Transverse colon (tissue), 4 donors: ENCODE measurements at places on chromosomes 3 and 15. TPM values are rescaled to one million over a fixed set of nuclear protein-coding genes. Genes with fewer than 3 reads are reported as not detected.
A peak's percentile ranks its signal among the peaks of the same experiment; 100 is the strongest.

DNA sequence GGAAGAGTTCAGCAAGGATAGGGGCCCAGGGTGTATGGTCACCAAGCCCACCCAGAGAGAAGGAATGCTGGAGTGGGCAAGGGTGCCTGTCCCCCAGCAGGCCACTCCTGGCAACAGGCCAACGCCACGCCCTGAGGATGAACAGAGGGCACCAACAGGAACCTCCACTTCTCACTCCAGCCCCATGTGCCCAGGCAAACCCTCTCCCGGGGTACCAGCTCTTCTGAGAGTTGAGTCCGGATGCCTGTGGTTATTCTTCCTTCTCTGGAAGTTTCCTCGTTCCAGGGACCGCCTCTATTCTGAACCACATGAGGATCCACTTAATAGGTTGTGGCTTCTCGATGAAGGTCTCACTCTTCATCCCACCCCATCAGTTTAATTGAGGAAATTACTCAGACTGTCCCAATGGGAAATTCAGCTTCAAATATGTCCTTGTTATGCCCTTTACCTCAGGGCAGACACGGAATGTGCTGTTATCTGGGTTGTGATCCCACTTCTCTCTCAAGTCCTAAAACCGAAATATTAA is 114.3 kb downstream of the LIPC start:
- H3K4me1 ChIP-seq = no peaks in the 10 kb centered on the region
- no peaks in the 10 kb centered on the region for H3K27me3 ChIP-seq
- no peak overlapping the region for H3K27ac ChIP-seq
- H3K36me3 ChIP-seq = no peaks in the 10 kb centered on the region

DNA sequence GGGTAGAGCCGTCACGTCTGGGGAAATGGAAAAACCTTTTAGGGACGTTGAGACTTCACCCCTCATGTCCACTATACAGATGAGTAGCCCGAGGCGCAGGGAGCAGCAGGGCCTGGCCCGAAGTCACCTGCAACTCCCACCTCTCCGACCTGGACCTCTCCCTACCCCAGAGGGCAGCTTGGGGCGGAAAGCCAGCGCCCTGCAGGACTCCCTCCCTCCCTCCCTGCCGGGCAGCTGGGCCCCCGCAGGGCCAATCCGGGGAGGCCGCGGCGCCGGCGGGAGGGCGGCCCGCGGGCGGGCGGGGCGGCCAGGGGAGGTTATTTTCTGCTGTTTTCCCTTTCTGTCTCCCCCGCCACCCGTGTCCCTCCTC is 2.0 kb downstream of the WNT7A start:
- no peaks in the 10 kb centered on the region for H3K4me1 ChIP-seq
- H3K27me3 ChIP-seq = peaks cover 79% of the 10 kb centered on the region
- no peak for DNase-seq
- H3K4me3 ChIP-seq = no peak overlapping the region

GRCh38 chr15:98801234-98801561 is 152.9 kb downstream of the IGF1R start:
- H3K4me1 ChIP-seq = peaks cover 42% of the 10 kb centered on the region
- H3K27ac ChIP-seq = peak overlapping the region; percentile 78
- no peak overlapping the region for H3K4me3 ChIP-seq
- no peak for DNase-seq
- H3K27me3 ChIP-seq = no peaks in the 10 kb centered on the region

- H3K27me3 ChIP-seq = no peaks in the 10 kb centered on the region
- no peaks in the 10 kb centered on the region for H3K4me1 ChIP-seq
- H3K27ac ChIP-seq = no peak overlapping the region
- H3K4me3 ChIP-seq = no peak overlapping the region
These were observed 119.3 kb upstream of the SLC24A5 start for GRCh38 chr15:48001393-48002039.

DNA sequence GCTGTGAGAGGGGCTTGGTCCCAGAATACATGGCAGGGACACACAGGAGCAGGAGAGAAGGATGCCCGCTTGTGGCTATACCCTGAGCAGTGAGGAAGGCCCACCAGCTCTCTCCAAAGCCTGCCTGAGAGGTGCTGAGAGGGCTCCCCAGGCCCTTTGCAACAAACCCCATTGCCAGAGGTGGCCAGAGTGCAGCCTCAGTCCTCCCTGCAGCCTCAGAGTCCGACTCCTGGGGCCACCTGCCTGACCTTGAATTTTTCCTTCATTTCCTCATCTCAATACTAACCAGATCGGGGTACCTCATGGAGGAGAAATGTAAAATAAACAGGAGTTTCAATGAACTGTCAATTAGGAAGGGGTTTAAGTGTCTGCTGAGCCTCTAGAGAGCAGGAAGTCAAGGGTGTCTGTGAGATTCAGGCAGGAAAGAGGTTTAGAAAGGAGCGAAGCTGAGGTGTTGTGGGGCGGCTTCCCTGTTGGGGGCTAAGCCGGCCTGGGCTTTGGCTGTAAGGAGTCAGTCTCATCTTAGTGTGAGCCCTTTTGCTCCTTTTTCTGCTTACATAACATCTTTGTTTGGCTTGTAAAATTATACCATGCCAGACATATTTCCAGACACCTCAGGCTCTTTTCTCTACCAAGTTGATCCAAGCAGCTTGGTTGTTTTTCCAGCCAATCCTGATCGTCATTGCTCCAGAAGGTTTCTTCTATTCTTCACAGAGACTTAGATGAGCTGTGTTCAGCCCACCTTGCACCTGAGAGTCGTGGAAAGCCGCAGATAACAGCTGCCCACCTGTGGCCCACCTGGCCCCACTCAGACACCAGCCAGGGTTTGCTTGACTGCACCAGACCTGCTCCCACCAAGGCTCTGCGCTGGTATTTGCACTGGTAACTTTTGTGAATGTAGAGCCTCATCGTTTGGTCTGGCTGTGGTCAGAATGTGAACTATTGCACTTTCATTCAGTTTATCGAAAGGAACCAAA is 36.7 kb downstream of the CMTM7 start:
- H3K36me3 ChIP-seq = no peaks in the 10 kb centered on the region
- no peak for DNase-seq
- peaks cover 9% of the 10 kb centered on the region for H3K4me1 ChIP-seq
- H3K27ac ChIP-seq = peak overlapping the region; percentile 51
- no peaks in the 10 kb centered on the region for H3K27me3 ChIP-seq

- H3K27me3 ChIP-seq = no peaks in the 10 kb centered on the region
- H3K36me3 ChIP-seq = no peaks in the 10 kb centered on the region
- H3K4me1 ChIP-seq = no peaks in the 10 kb centered on the region
- H3K27ac ChIP-seq = no peak overlapping the region
These were observed 83.6 kb downstream of the CLSTN2 start for GRCh38 chr3:140018556-140018955.

DNA sequence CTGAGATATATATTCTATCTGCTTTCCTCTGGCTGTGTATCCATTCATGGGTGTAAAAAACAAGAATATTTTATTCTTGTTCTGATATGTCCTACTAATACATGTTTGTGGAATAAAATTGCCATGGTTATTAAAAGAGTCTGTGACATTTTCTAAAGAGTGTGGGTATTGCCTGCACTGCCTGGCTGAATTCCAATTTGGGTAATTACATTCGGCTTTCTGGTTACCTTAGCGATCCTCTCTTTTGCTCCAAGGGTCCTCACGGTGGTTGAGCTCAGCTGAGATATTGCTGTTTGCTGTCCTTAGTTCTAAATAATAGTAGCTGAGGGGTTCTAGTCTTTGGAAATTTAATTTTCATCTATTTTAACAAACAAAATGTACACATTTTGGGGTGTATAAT is 301.4 kb upstream of the DNAJC19 start:
- H3K27me3 ChIP-seq = no peaks in the 10 kb centered on the region
- no peak overlapping the region for H3K4me3 ChIP-seq
- no peaks in the 10 kb centered on the region for H3K36me3 ChIP-seq
- H3K27ac ChIP-seq = no peak overlapping the region
- no peak for DNase-seq

GRCh38 chr3:171654809-171655208 is 155.5 kb downstream of the PLD1 start:
- DNase-seq = peak; percentile 14
- H3K4me1 ChIP-seq = no peaks in the 10 kb centered on the region
- H3K27me3 ChIP-seq = no peaks in the 10 kb centered on the region
- no peak overlapping the region for H3K27ac ChIP-seq

GRCh38 chr15:79659691-79660090 is 227.6 kb downstream of the MINAR1 start:
- no peak overlapping the region for H3K27ac ChIP-seq
- no peaks in the 10 kb centered on the region for H3K27me3 ChIP-seq
- H3K36me3 ChIP-seq = no peaks in the 10 kb centered on the region
- H3K4me3 ChIP-seq = no peak overlapping the region

DNA sequence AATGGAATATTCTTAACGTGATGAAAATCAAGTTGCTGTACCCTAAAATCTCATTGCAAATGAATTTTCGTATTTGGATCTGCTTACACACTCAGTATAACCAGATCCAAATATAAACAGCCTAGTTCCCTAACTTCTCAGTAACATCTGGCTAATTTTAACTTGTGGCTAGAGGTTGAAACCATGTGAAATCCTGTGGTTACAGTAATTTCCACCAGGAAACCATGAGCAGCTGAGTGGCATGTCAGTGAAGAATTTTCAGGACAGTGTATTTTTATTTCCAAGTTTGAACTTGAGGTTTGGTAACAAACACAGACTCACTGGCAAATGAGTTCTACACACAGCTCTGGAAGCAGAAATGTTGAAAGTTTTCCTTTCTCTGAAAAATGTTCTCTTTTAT is 754.1 kb downstream of the NR2F2 start:
- no peak overlapping the region for H3K4me3 ChIP-seq
- no peaks in the 10 kb centered on the region for H3K4me1 ChIP-seq
- H3K27ac ChIP-seq = no peak overlapping the region

The IL5RA gene
- 0.27 TPM for total RNA-seq

The CD80 gene
- total RNA-seq = not detected

The ADGRG7 gene
- total RNA-seq = 10.8 TPM

The PRR20G gene
- total RNA-seq = not detected

The TSPAN3 gene
- total RNA-seq = 772 TPM

The SPTSSB gene
- total RNA-seq = not detected
